ENCODE measurements at places on chromosomes 2 and 18.
A peak's percentile ranks its signal among the peaks of the same experiment; 100 is the strongest.

DNA sequence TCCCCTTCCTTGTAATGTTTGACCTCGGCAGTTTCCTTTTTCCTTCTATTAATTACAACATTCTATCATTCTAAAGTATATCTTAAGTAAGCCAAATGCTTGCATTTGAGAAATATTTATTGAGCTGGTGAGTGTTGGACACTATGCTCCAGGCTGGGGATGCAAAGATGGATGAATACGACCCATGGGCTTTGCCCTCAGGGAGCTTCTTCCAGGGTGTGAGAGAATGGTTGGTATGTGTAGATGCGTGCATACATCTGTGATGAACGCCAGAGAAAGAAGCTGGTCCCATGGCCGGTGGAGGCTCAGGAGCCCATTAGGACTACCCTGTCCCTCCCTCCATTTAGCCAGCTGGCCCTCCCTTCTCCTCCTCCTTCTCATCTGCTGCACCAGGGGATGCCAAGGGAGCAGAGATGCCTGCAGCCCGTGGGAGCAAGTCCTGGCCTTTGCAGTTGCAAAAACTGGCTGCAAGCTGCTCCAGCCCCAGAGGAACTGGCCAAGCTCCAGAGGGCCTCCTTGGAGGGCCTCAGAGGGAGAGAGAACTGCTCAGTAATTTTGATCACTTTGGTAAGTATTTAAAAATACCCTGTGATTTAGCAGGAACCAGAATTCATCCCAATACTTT, 65.7 kb upstream of the FOSL2 start:
- no peak for DNase-seq

- no peak for DNase-seq
Measured at GRCh38 chr2:223935459-223936125, 9.5 kb downstream of the WDFY1 start.

DNA sequence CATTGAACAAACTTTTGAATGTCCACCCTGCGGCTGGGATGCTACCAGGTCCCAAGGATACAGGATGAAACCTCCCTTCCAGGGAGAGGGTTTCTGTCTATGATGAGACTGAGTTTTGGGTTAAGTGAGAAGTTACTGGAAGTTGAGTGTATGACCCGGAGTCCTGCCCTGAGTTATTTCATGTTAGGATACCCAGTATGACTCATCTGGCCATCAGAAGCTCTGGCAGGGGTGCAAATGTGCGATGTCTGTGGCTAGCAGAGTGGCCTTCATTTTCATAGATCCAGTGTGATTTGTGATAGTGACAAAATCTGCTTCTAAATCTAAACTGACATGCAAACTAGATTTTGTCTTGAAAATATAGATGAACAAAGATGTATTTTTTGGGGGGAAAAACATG, 55.3 kb downstream of the KCTD1 start:
- no peak for DNase-seq

GRCh38 chr2:225756198-225756597, 356.7 kb downstream of the NYAP2 start:
- DNase-seq, result no peak

- DNase-seq, result no peak
Measured at GRCh38 chr2:164504253-164504652, 117.0 kb downstream of the GRB14 start.

DNA sequence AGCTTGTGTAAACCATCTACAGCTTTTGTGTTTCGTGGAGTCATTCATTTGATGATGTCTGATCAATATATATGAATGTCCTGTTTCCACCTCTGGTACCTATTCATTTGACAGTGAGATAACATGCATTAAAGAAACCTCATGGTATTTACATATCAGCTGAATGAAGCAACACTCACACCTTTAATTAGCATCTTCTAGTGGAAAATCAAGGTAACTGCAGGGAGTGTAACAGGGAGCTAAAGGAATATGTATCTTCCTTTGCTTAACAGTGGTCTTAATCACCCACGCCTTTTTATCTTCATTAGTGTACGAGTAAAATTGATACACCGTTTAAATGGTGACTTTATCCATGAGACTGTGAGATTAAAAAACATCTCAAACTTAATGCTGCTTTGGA, 15.6 kb downstream of the SLC39A10 start:
- DNase-seq, result no peak

DNA sequence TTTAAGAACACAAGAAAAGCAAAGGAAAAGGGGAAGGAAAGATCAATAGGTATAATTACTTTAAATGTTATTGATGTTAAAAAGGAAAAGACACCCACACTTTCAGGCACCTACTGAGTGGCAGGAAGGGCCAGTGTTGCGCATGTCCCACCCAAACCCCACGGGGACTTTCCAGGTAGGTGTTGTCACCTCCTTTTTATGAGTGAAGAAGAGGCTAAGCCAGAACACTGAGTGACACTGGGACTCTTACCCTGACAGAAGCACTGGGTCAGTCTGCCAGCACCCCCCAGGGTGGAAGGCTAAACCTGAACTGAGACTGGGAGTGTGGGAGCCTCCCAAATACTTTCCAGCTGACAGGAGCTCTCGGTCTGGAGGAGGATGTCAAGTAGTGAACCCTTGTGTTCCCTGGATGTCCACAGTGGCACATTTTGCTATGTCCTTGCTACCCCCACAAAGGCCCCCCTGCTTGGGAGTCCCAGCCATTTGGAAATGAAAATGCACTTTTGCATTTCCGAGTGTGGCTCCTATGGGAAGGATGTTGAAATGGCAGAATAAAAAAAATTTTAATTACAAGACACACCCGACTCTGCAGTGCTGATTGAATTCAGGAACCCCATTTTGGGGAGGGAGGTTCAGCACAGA, 90.9 kb upstream of the SMAD2 start:
- DNase-seq, result no peak

DNA sequence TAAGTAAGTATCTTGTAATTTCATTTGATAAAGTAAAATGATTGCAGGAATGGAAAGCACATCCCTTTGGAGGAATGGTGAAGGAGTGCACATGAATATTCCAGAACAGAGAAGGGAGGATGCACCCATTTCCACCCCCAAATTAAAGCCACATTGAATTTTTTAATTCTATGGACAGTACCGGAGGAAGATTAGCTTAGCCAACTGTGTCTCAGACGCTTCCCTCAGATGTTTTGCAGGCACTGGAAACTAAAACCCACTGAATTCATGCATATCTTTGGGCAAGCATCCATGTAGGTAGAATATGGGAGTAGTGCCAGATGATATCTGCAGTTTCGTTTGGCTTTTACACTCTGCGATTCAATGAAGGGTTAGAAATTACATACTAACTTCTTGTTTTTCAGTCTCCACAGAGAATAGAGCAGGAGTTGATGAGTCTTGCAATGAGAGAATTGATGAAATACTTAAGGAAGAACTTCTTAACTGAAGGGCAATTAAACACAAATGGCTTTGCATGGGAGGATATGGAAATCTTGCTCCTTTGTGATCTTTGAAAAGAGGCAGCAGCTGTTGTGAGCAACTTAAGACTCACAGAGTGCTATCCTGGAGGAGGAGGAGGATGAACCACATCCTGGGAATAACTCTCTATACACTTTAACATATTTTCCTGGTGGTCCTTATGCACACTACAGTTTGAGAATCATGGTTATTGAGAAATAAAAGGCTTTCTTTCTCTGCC, 71.7 kb upstream of the MYO3B start:
- DNase-seq, result no peak

GRCh38 chr2:36165132-36165531, 190.4 kb upstream of the CRIM1 start:
- no peak for DNase-seq

DNA sequence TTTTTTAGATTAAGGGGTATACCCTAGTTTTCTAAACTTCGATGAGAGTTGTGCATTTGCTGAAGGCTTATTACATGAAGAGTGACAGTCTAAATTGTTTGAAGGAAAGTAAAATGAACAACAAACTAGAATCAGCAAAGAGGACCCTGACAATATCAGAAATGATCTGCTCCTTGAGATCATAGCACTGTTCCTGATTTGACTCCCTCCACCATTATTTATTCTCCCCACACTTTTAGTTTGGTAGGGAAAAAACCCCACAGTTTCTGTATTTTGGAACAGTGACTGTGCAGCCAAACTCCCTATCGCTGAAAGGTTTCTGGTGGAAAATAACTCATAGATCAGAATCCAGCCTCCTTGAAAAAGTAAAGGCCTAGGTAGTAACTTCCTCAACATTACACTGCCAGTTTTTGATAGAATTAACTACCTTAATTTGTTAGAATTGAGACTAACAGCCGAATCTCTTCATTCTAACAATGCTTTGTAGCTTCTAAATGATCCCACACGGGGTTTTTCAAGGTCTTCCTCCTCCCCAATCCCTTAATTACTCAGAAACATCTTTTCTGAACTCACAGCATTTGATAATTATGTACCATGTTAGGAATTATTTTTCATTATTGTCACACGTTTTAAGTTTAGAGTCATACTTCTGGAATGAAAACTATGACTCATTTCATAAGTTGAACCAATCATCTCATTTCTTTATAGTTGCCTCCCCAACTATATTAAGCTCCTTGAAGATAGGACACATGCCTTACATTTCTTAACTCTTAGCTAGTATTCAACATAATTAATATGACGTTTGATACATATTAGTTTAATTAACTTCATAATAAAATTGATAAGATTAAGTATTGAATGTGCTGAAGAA, 2.9 kb downstream of the MYL12A start:
- no peak for DNase-seq

DNA sequence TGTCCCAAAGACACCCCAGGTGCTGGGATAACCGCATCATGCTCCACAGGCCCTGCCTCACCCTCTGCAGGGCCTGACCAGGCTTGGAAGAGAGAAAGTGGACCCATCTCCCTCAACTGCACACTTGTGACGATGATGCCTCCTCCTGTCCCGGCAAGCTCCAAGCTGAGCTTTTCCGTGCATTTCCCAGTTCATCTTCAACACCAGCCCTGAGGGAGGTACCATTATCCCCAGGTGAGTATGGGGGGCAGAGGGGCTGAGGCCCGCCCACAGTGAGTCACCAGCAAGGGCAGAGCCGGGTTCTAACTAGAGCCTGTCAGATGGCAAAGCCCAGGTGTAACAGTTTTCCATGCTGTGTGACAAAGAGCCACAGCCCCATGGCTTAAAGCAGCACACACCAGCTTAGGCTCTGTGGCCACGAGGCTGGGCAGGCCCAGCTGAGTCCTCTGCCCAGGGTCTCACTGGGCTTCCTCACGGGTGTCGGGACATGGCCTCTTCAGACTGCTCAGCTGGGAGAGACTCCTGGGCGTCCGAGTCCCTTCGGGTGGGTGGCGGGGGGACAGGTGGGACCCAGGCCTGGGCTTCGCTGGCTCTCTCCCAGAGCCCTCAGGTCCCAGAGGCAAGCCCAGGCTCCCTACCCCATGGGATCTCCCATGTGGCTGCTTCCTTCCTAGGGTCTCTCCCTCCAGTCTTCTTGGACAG, 108.4 kb upstream of the OTOS start:
- DNase-seq, result no peak

GRCh38 chr18:8608795-8609658, at the start of gene RAB12:
Gene RAB12 (plus strand): TSS chr18:8609437. CDS start chr18:8609440, 3 bp downstream.
- DNase-seq, result peak; percentile 84

GRCh38 chr2:46086578-46087070, 210.6 kb upstream of the EPAS1 start:
- DNase-seq, result no peak

DNA sequence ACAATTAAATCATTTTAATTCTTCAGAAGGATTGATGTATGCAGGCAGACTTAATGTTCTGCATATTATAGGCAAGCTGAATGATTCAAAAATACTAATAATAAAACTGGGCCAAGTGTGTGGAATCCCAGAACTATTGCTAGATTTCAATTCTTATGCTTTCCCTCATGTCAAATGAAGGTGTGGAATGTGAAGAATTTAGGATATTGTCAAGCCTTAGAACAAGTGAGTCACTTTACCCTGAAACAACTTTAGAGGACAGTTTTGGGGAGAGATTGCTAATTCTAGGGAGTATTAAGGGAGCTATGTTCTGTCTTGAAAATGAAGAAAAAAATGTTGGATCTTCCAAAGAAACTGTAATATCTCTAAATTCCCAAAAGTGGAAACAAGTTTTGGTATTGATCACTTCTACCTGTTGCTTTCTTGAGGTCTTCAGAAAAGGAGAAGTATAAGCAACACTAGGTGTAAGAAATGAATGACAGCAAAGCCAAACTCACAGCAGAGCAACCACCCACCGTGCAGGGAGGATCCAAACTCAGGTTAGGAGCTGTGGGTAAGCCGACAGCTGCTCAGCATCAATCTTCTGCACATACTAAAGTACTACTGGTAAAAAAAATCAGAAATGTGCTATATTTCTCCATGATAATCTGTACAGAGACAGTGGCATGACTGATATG, 818.1 kb downstream of the SLC4A3 start:
- DNase-seq, result no peak

GRCh38 chr2:159126432-159127022, 158.1 kb downstream of the TANC1 start:
- DNase-seq, result no peak

Measured in stimulated activated CD4-positive, alpha-beta T cell treated with anti-CD3 and anti-CD28 coated beads, Interleukin-4, amount 100 ng/mL, for 48 hours (primary cell).